Stimulated activated CD4-positive, alpha-beta T cell treated with anti-CD3 and anti-CD28 coated beads, Interleukin-1b, Interleukin-23, amount 100 ng/mL, for 48 hours (primary cell): ENCODE measurements at places on chromosomes 3 and 15.

- DNase-seq, result no peak
These were observed 12.0 kb upstream of the SEMA4B start for GRCh38 chr15:90188914-90189748.

- DNase-seq, result no peak
These were observed 10.6 kb upstream of the BTBD1 start for GRCh38 chr15:83077491-83078230.

DNA sequence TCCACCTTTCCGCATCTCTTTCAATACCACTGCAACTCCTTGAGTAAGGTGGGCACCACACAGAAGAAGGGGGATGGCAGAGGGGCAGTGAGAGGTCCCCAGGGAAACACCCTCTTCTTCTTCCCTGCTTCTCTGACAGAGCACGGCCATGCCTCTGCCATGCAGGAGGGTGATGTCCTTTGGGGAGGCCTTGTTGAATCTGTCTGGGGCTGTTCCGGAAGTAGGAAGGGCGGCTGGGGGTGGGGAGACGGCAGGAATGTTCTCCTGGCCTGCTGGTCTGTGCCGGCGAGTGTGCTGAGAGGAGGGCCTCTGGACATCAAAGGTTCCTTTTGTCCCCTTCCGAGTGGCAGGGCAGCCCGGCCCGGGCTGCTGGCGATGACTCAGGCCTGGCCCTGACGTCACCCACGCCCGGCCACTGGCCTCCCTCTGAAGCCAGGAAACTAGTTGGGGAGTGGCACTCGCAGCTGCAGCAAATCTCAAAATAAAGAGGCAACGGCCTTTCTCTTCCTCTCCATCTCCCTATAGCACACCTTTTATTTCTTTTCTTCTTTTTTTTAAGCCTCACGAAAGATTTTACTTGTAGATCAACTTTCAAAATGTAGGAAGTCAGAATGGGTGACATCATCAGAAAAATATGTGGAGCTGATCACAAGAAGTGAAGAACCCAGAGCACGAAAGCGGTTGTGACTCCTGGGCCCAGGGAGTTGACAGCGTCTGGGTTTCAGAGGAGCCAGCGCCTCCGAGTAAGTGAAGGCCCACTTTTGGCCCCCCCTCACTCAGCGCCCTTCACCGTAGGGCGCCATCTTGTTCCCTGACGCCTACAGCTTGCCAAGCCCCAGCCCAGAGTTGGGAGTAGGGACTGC lies at the start of gene ZBTB38:
Gene ZBTB38, plus strand, starts transcription at position 443 of the 863 bp plus-strand sequence. CDS start 73,885 bp downstream, outside the sequence.
- no peak for DNase-seq

GRCh38 chr3:190718671-190719070 lies 143.8 kb downstream of the GMNC start:
- no peak for DNase-seq

DNA sequence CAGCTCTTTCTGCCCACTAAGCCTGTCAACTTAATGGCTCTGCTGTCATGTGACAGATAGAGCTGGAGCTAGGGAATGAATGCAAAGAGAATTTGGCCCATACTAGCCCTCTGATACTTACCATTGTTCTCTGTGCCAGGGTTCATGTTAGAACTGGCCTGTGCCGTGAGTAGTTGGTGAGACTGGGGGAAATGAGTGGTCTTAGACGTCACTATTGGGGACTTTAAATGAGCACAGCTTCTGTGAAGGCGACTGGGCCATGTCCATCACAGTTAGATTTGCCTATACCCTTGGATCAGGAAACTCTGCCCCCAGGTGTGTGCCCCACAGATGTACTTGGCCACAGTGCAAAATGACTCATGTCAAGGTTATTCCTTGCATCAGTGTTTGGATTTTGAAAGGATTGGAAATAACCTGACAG lies 124.9 kb downstream of the PTPRG start:
- DNase-seq, result no peak

DNA sequence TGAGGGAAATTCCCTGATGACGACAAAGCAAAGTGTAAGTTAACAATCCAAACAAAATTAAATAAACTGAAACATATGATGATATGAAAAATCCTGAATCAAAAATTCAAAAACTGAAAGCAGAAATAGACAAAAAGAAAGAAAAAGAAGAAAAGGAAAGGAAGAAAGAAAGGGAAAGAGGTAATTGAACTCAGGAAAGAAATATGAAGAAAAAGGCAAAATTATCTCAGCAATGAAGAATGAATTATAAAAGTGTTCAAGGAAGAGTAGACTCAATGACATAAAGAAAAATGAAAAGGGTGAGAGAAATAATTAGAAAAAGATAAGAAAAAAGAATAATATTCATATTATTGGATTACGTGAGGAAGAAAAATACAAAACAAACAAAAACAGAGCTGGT lies 54.9 kb downstream of the HERC1 start:
- no peak for DNase-seq

GRCh38 chr15:70299931-70300869 lies 202.5 kb upstream of the TLE3 start:
- DNase-seq, result peak; percentile 86

GRCh38 chr3:179146911-179147513 lies 1.1 kb upstream of the PIK3CA start:
- no peak for DNase-seq
